ENCODE measurements at places on chromosomes 1 and 21. TPM values are rescaled to one million over a fixed set of nuclear protein-coding genes. Genes with fewer than 3 reads are reported as not detected.

Gene MROH7
- 0.28 TPM for total RNA-seq

Gene GJA8
- total RNA-seq, result not detected

Gene VSIG8
- total RNA-seq, result not detected

Gene MXRA8
- total RNA-seq, result 0.51 TPM

Gene CELA2B
- not detected for total RNA-seq

Gene RNU1-4
- total RNA-seq, result 3,257 TPM

Gene KLHL21
- 39.0 TPM for total RNA-seq

Gene ARHGEF11
- 20.5 TPM for total RNA-seq

Gene OR2T33
- not detected for total RNA-seq

Gene MLLT11
- total RNA-seq, result 5.4 TPM

Gene FTCD
- 0.65 TPM for total RNA-seq
